A549 treated with AZD2906 at 1 μM for 4 hours (cell line): ENCODE measurements at places on chromosomes 1 and 21. TPM values are rescaled to one million over a fixed set of nuclear protein-coding genes. Genes with fewer than 3 reads are reported as not detected.

MAEL gene
- total RNA-seq: not detected in 5 replicates

SERTAD4 gene
- total RNA-seq: 0.37 to 0.65 TPM (median 0.51 TPM) in 5 replicates

LRRC38 gene
- total RNA-seq: 0.05 to 0.11 TPM (median 0.09 TPM) in 5 replicates

COL16A1 gene
- total RNA-seq: 2.8 to 4.5 TPM (median 4.1 TPM) in 5 replicates

DNAI4 gene
- 0.22 to 1.1 TPM (median 0.34 TPM) in 5 replicates for total RNA-seq

GJA5 gene
- total RNA-seq: 0.02 to 0.07 TPM in 2 of 5 replicates, not detected in the others

AADACL4 gene
- not detected in 5 replicates for total RNA-seq

OXCT2 gene
- total RNA-seq: 0.33 to 0.89 TPM (median 0.67 TPM) in 5 replicates

TMEM200B gene
- total RNA-seq: 0.07 to 0.20 TPM (median 0.10 TPM) in 5 replicates

GJB3 gene
- 10.4 to 19.8 TPM (median 16.5 TPM) in 5 replicates for total RNA-seq

FAM72C gene
- total RNA-seq: 3.6 to 5.9 TPM (median 4.8 TPM) in 5 replicates

HHIPL2 gene
- 9.1 to 11.6 TPM (median 9.8 TPM) in 5 replicates for total RNA-seq

SDF4 gene
- total RNA-seq: 109 to 135 TPM (median 131 TPM) in 5 replicates

PCBP3 gene
- 0.88 to 1.2 TPM (median 0.93 TPM) in 5 replicates for total RNA-seq

DPT gene
- not detected in 5 replicates for total RNA-seq

ZMYM1 gene
- 4.5 to 6.6 TPM (median 6.4 TPM) in 5 replicates for total RNA-seq

SH3BGR gene
- total RNA-seq: 0.49 to 0.95 TPM (median 0.73 TPM) in 5 replicates

FMN2 gene
- 3.2 to 4.4 TPM (median 3.8 TPM) in 5 replicates for total RNA-seq

PBX1 gene
- 10.3 to 12.8 TPM (median 12.3 TPM) in 5 replicates for total RNA-seq

OVAAL gene
- 0.08 to 0.17 TPM (median 0.14 TPM) in 4 of 5 replicates, not detected in the other for total RNA-seq

FGR gene
- 0.03 to 0.08 TPM (median 0.06 TPM) in 4 of 5 replicates, not detected in the other for total RNA-seq

PKNOX1 gene
- total RNA-seq: 4.6 to 6.5 TPM (median 6.2 TPM) in 5 replicates

OLIG1 gene
- total RNA-seq: not detected in 5 replicates

BSND gene
- not detected in 5 replicates for total RNA-seq

TSPAN2 gene
- 0.68 to 1.3 TPM (median 0.86 TPM) in 5 replicates for total RNA-seq

UQCRHL gene
- 5.5 to 7.6 TPM (median 6.6 TPM) in 5 replicates for total RNA-seq

RAVER2 gene
- total RNA-seq: 3.9 to 4.7 TPM (median 4.3 TPM) in 5 replicates

TNFAIP8L2 gene
- not detected in 5 replicates for total RNA-seq
